ENCODE measurements at places on chromosomes 5 and 9.
A peak's percentile ranks its signal among the peaks of the same experiment; 100 is the strongest.

- DNase-seq = no peak
Measured at GRCh38 chr9:114588651-114589526, 1.3 kb downstream of the ATP6V1G1 start.

- no peak for DNase-seq
Measured at GRCh38 chr9:107567462-107567861, 77.9 kb upstream of the KLF4 start.

GRCh38 chr9:115046824-115047223 lies 71.1 kb downstream of the TNC start:
- DNase-seq = peak; percentile 29

- DNase-seq = no peak
Measured at GRCh38 chr5:93503598-93504067, 77.4 kb downstream of the NR2F1-AS1 start.

All from urinary bladder (tissue), 4 donors.